ENCODE measurements at places on chromosomes 3 and 15. TPM values are rescaled to one million over a fixed set of nuclear protein-coding genes. Genes with fewer than 3 reads are reported as not detected.

TRIM42 gene
- not detected for total RNA-seq

MYO9A gene
- total RNA-seq = 9.4 TPM

ADAMTS9 gene
- total RNA-seq = 0.18 TPM

IGSF10 gene
- total RNA-seq = 0.33 TPM

DNA sequence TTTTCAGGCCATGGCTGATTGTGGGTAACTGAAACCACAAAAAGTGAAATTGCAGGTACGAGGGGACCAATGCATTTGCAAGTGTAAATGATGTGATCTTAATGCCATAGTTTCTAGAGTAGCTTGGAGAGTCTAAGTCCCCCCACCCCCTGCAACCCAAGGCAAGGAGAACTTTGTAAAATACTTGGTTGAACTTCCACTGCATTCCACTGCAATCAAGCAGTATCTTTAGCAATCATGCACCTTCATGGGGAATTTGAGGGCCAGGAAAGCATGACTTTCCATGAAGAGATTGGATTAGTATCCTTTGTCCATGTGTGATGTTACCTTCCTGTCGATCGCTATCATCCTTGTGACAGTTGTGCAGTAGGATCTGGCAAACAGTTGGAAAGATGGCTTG lies 11.4 kb upstream of the CYP8B1 start:
- DNase-seq = no peak
- peaks cover 2% of the 10 kb centered on the region for H3K4me1 ChIP-seq

DNA sequence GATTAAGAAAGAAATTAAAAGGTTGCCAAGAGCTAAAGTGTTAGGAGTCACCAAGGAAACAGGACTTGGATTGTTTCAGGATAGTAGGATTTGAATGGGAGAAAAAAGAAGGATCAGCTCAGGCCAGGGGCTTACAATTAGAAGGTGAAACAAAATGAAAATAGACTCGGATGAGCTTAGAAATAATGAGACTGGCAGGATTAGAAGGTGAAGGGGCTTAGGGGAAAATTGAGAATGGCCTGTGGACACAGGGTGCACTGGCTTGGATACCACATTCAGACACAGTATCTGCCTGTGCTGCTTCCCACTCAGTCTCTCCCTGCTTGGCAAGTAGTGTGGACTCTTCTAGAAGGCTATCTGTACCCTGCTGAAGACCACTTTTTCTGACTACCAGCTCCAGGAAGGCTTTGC lies 206.1 kb upstream of the ATP10A start:
- H3K36me3 ChIP-seq = no peaks in the 10 kb centered on the region
- no peaks in the 10 kb centered on the region for H3K27me3 ChIP-seq
- no peak overlapping the region for H3K27ac ChIP-seq
- H3K4me1 ChIP-seq = no peaks in the 10 kb centered on the region

- peaks cover 2% of the 10 kb centered on the region for H3K27me3 ChIP-seq
- DNase-seq = no peak
- no peak overlapping the region for H3K27ac ChIP-seq
These were observed 29.2 kb upstream of the UMPS start for GRCh38 chr3:124700880-124701684.

- H3K27ac ChIP-seq = no peak overlapping the region
- no peaks in the 10 kb centered on the region for H3K4me1 ChIP-seq
- H3K36me3 ChIP-seq = no peaks in the 10 kb centered on the region
- no peak for DNase-seq
These were observed 154.6 kb downstream of the APBA2 start for GRCh38 chr15:29040370-29040751.

GRCh38 chr3:151432616-151433372 lies 28.1 kb downstream of the IGSF10 start:
- H3K4me1 ChIP-seq = no peaks in the 10 kb centered on the region
- H3K4me3 ChIP-seq = no peak overlapping the region
- H3K27ac ChIP-seq = no peak overlapping the region
- H3K36me3 ChIP-seq = no peaks in the 10 kb centered on the region
- 0 out of 2 replicates have a peak, but pooled peaks cover 5% of the 10 kb centered on the region for H3K27me3 ChIP-seq
- no peak for DNase-seq

GRCh38 chr15:40743921-40744814 lies 10.9 kb downstream of the RMDN3 start:
- H3K27me3 ChIP-seq = no peaks in the 10 kb centered on the region
- peak overlapping the region; percentile 43 for H3K27ac ChIP-seq

GRCh38 chr3:124424396-124424795 lies 305.9 kb upstream of the UMPS start:
- H3K36me3 ChIP-seq = no peaks in the 10 kb centered on the region
- H3K4me1 ChIP-seq = no peaks in the 10 kb centered on the region

- H3K27ac ChIP-seq = no peak overlapping the region
- no peak overlapping the region for H3K4me3 ChIP-seq
- DNase-seq = no peak
- H3K4me1 ChIP-seq = no peaks in the 10 kb centered on the region
- peaks cover 4% of the 10 kb centered on the region for H3K27me3 ChIP-seq
These were observed 881.8 kb upstream of the NR2F2 start for GRCh38 chr15:95448531-95449229.

GRCh38 chr3:9102240-9102981 lies 139.1 kb upstream of the RAD18 start:
- no peak overlapping the region for H3K4me3 ChIP-seq
- H3K27me3 ChIP-seq = peaks cover 68% of the 10 kb centered on the region
- no peak for DNase-seq
- no peaks in the 10 kb centered on the region for H3K4me1 ChIP-seq

Measured in K562 (cell line).